ENCODE measurements at places on chromosomes 7 and 10. TPM values are rescaled to one million over a fixed set of nuclear protein-coding genes. Genes with fewer than 3 reads are reported as not detected.

- no peak for DNase-seq
Observed at GRCh38 chr7:94654783-94655125, 1.2 kb downstream of the SGCE start.

DNA sequence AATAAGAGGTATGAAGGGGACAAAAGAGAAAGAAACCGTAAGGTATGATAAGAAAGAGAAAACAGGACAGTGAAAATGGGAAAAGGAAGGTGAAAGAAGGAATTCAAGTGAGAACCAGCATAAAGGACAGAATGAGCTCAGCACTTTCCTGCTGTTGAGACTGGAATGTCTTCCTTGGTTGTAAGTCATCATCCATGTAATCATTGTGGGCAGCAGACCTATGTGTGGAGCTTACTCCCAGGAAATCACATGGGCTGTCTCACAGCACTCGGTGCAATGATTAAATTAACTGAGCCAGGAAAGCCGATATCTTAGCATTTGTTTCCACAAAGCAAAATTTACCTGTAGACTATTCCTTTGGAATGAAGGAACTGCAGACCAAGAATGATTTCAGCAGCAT is 118.1 kb downstream of the PRKCQ start:
- no peak for DNase-seq

- DNase-seq, result peak; percentile 96
Observed at GRCh38 chr10:132452651-132453469, 55.9 kb downstream of the PWWP2B start.

DNA sequence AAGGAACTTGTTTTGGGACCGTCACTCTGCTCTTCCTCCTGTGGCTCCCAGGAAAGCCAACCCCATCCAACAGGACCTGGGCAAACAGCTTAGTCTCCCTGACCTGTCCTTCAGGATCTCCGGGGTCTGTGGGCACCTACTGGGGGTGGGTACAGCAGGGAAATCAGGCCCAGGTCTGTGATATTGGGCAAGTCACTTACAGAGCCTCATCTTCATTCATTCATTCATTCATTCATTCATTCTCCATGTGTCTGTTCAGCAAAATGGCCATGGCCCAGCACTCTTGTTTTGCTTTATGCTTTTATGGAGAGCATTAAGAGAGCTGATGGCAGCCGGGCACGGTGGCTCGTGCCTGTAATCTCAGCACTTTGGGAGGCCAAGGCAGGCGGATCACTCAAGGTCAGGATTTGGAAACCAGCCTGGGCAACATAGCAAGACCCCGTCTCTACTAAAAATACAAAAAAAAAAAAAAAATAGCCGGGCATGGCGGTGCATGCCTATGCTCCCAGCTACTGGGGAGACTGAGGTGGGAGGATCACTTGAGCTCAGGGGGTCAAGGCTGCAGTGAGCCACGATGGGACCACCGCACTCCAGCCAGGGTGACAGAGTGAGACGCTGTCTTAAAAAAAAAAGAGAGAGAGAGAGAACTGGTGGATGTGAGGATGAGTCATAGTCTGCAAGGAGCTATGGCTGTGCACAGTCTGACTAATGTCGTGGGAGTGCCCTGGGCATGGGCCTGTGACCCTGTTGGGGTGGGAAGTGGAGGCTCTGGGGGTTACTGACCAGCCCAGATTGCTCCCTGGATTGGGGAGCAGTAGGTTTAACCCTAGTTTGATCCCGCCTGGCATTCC is 54.3 kb downstream of the CLIP2 start:
- no peak for DNase-seq

- no peak for DNase-seq
Observed at GRCh38 chr10:117928741-117929140, 118.0 kb downstream of the RAB11FIP2 start.

- DNase-seq, result no peak
Observed at GRCh38 chr10:102090772-102091171, 25.6 kb downstream of the HPS6 start.

GRCh38 chr7:143733876-143734275 is 23.6 kb downstream of the CTAGE6 start:
- DNase-seq, result no peak

GRCh38 chr7:34821932-34822558 is 164.0 kb downstream of the NPSR1 start:
- DNase-seq, result no peak

DNA sequence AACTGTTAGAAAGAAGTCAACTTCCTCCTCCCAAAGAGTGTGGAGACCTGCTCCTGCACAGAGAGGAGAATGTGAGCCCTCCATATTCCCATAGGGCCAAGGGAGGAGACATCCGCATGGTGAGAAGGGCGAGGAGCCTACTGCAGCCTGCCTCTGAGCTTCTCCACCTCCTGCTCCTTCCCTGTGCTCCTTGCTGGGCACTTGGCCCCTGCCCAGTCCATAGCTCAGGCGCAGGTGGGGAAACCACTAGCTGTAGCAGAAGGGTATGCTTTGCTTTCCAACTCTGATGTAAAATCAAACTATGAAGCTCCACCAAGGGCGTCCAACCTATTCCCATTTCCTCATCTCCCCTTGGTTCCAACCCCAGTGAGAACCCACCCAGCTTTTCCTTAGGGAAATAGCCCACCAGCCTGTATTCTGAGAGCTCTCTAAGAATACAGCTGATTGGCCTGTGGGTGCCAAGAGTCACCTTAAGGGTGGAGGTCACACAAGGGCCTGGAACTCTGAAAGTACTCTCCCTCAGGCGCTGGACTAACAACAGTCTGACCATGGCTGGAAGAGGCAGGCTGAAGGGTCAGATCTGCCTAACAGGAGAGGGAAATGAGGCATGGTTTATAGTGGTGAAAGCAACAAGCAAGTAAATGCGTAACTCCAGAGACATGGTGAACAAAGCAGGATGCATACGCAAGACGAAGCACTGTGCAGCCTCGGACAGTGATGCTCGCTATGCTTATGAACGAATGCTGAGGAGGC is 13.9 kb downstream of the ZNF488 start:
- no peak for DNase-seq

- DNase-seq, result no peak
Observed at GRCh38 chr7:4561795-4562194, 120.3 kb upstream of the FOXK1 start.

DNA sequence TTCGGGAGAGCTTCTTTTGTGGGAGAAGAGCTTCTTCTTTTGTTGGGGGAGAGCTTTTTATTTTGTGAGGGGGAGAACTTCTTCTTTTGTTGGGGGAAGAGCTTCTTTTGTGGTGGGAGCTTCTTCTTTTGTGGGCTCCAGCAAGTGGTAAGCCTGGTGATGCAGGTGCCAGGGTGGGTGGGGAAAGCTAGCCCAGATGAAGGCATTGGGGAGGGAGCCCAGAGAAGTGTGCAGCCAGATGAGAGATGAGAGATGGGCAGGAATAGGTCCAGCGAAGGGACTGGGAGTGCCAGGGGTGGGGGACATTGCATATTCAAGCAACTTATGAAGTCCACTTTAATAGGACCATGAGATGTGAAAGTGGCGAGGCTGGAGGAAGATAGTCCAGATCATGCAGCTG is 9.7 kb downstream of the ADRA2A start:
- DNase-seq, result no peak

DNA sequence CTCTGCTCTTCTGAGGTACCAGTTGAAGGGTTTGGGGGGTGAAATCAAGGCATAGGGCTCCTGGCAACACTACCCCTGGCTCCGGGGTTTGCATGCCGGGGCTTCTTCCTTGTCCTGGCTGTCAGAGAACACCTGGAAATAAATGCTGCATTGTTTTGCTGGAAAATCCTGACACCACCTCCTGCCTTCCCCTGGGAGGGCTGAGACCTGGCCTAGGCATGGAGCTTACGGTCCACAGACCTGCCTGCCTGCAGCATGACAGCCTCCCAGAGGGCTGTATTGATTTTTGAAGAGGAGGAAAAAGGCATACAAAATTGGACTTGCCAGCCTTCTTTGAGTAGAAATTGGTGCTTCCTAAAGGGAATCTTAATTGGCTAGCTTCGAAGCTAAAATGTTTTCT is 227.1 kb downstream of the MGMT start:
- DNase-seq, result no peak

DNA sequence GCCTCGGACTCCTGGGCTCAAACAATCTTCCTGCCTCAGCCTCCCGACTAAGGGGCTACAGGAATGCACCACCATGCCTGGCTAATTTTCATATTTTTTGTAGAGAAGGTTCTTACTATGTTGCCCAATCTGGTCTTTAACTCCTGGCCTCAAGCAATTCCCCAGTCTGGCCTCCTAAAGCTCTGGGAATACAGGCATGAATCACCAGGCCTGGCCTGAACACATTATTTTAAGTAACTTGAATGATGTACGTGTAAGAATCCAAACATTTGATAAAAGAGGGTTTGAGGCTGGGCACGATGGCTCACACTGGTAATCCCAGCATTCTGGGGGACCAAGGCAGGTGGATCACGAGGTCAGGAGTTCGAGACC is 13.0 kb upstream of the BAMBI start:
- DNase-seq, result no peak

DNA sequence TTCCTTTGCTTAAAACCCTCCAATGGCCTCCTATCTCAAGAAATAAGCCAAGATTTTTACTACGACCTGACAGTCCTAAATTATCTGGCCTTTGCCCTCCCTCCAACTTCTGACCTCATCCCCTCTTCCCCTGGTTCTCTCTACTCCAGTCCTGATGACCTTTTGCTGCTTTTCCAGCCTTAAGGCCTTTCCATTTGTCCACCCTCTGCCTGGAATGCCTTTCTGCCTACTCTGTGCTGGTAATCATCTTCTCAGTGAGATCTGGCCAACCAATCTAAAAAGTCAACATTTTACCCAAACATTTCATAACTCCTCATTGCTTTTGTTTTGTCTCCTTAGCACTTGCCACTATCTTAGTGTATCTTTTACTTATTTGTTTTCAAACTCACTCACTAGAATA is 75.7 kb downstream of the VPS41 start:
- DNase-seq, result no peak

DNA sequence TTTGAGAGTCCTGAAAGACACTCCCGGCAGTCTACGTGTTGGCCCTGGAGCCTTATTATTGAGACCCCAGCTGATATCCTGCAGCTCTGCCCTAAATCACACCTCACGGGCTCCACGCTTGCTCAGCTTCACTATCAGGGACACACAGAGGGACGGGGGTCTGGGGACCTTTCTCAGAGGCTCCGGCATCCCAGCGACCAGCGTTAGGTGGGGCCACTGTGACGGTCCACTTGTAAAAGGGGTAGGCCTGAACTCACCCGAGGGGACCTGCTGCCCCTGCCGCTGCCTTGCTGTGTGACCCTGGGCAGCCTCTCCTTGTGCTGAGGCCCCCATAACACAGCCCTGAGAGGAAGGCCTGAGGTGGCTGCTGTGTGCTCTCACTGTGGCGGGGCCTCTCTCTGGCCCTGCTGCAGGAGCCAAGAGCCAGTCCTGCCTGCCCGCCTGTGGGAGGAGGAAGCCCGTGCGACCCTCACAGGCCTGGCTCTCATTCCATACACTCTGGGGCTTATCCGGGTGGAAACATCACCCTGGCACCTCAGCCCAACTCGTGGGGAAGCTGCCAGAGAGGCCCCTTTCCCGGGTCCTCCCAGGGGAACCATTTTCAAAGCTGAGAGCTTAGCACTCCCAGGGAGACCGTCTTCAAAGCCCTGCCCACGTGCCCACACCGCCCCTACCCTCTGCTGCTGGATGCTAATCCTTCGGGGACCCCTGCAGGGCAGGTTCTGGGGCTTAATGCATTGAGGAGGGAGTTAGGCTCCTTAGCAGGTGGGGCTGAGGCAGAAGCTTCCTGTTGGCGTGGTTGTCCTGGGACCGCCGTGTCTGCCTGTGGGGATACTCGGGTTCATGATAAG is 21.7 kb downstream of the AQP1 start:
- no peak for DNase-seq

GRCh38 chr10:67596641-67597040 is 99.4 kb downstream of the CTNNA3 start:
- DNase-seq, result no peak

Gene DBNL
- total RNA-seq, result 89.8 TPM

Gene LRRN3
- 0.73 TPM for total RNA-seq

Gene ARHGEF35
- 0.51 TPM for total RNA-seq

Gene CALML5
- total RNA-seq, result not detected

Gene SAP25
- 2.8 TPM for total RNA-seq

Gene MINDY3
- total RNA-seq, result 36.4 TPM

Gene LIPF
- not detected for total RNA-seq

Gene PRR15
- total RNA-seq, result 173 TPM
